ENCODE measurements at places on chromosomes 6 and 20.

GRCh38 chr6:15822835-15823234, 160.0 kb upstream of the DTNBP1 start:
- no peak for DNase-seq

DNA sequence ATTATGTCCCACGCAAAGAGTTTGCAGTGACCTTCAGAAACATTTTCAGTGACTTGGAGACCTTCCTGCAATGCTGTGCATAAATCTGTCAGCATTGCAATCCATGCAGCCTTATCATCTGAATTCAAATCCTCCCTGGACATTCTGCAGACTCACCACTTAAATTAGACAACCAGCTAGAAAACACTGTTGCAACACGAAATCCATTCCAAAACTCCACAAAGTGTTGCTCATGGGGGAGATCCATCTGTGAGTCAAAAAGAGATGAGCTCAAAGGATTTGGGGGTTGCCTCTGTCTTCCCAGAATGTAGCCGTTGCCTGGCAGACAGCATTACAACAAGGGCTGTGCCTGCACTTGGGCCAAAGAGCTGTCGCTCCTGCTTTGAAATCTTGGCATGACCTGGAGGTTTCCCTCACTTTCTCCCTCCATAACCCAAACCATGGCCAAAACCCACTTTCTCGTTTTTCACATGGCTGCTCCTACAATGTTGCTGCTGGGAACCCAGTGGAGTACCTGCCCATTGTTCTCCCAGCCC, 163.5 kb upstream of the CDYL start:
- no peak for DNase-seq

DNA sequence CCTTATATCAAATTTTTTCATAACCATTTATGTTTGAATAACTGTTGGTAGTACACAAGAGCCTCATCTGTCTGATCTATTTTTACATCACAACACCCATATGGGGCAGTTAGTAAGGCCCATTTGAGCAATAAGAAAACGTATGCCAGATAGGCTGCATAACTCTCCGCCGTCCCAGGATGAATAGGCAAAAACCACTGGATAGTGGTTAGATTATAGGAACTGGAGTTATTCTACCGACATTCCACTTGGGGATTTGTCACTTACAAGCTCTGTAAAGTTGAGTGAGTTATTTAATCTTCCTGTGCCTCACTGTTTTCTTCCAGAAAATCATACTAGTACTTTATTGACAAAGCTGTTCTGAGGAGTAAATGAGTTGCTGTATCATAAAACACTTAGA, 881.9 kb downstream of the QKI start:
- DNase-seq, result no peak

- DNase-seq, result no peak
Measured at GRCh38 chr6:110430236-110430635, 14.9 kb upstream of the DDO start.

DNA sequence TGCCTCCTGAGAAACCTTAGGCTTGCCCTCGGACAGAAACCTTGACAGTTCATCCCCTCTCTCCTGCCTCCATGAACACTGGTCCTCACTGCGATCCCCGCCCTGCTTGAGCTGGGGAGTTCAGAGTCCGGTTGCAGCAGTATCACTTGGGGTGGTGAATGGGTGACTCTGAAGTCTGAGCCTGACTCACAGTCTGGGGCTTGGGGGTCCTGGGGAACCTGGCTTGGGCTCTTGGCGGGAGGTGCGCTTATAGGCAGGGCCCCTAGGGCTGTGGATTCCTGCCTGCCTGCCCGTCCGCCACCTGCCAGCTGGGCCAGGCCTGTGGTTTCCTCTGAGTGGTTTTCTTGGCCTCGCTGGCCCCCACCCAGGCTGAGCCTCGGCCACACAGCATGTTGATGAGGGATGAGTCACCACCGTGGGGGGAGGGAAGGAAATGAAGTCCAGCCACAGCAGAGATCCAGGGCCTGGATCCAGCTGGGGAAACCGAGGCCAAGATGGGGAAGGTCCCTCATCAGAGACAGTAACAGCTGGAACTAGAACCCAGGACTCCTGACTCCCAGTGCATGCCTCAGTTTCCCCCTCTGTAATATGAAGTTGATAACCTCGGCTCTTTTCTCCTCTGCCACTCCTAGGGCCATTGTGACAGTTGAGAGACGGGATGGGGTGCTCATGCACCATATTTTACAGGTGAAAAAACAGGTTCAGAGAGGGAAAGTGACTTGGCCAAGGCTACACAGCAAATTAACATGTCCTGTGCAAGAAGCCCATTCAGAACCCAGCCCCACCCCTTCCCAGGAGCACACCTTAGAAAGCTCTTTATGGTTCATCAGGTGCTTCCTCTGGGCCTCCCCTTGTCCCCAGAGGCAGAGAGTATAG, 9.2 kb downstream of the FOXS1 start:
- no peak for DNase-seq

GRCh38 chr20:58874469-58874868, 22.0 kb downstream of the GNAS start:
- DNase-seq, result no peak

DNA sequence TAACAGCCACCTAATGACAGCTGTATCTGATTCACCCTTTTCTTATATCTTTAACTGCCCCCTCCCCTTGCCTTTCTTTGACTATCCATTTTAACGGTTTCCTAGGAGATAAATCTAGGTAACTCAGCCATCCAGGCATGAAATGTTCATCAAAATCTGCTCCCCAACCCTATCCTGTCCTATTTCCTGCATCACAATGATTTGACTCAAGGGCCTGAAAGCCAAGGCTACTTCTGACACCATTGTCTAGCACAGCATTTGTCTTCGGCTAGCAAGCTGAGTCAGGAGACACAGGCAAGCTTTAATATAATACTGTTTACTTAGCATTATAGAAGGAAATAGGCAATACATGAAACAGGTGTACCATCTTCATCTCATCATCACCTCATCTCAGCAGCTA, 31.6 kb upstream of the MANEA start:
- DNase-seq, result no peak

GRCh38 chr20:31485450-31486339, 10.6 kb downstream of the REM1 start:
- no peak for DNase-seq

GRCh38 chr20:4883546-4883945, 117.8 kb downstream of the SLC23A2 start:
- DNase-seq, result no peak

DNA sequence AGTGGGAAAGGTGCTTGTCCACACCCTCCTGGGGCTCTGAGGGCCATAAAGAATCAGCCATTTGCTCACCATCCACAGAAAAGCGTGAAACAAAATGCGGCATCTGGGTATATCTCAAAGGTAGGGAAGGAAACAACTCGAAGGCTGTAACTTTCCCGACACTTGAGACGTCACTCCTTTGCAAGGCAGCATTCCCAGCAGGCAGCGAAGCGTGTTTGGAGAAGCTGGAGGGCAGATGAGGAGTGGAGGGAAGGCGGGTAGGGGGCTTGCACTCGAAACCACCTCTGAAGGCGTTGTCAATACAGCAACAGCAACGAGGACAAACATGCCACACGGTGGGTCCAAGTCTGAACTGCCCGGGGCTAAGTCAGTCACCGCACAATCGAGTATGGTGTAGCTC, 98.4 kb downstream of the FOXC1 start:
- DNase-seq, result no peak

- no peak for DNase-seq
Measured at GRCh38 chr6:81753711-81754577, 1.5 kb upstream of the TENT5A start.

DNA sequence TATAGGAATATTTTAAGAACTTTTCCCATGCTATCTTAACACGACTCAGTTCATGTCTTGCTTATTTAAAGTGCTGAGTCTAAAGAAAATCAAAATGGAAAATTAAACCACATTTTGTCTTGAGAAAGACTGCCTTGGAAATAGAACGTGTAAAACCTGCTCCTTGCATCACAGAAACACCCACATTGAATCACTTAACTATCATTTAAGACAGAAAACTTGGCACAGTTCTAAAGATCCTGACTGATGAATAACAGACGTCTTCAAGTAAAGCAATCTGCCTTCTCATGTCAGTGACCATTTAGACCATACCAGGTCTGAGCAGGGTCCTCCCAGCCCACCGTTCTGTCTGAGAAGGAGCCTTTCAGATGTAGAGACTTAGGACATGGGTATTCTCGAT, 7.4 kb downstream of the PERP start:
- DNase-seq, result no peak

DNA sequence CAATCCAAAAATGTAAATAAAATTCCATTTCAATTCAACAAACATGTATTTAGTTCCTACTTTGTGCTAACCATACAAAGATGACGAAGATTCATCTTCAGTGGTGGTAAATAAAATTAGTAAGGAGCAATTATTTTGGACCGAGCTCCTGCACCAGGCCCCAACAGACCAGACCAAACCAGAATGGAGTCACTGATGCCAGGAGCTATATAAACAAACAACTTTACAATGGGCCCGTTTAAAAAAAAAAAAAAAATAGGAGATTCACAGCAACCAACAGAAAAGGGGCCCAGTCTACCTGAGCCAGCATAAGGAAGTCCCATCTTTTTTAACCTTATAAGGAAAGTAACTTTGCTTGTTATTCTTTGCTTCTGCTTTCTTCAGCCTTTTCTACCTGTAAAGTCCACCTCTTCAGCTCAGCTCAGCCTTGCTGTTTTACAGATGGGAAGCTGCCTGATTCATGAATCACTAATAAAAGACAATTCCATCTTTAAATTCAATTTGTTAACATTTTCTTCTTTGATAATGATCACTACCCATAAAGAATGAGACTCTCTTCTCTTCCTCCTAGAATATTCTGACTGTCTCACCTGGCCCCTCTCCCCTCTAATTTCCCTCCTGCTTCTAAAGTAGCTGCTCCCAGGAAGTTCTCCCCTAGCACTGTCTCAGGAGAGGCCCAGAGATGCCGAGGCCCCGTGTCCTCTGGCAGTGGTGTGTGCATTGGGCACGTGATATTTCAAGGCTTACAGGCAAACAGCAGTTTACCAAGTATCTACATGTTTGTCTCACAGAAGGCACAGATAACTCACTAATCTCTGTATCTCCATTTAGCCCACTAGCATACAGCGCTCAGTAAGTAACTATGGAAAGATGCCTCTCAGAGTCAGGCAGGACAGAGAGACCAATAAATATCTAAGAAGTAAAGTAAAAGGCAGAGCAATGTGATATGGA, 8.4 kb downstream of the MBOAT1 start:
- no peak for DNase-seq

- DNase-seq, result no peak
Measured at GRCh38 chr6:4412077-4412476, 276.7 kb upstream of the ECI2 start.

GRCh38 chr6:157558487-157559200, 177.7 kb downstream of the ZDHHC14 start:
- DNase-seq, result no peak

DNA sequence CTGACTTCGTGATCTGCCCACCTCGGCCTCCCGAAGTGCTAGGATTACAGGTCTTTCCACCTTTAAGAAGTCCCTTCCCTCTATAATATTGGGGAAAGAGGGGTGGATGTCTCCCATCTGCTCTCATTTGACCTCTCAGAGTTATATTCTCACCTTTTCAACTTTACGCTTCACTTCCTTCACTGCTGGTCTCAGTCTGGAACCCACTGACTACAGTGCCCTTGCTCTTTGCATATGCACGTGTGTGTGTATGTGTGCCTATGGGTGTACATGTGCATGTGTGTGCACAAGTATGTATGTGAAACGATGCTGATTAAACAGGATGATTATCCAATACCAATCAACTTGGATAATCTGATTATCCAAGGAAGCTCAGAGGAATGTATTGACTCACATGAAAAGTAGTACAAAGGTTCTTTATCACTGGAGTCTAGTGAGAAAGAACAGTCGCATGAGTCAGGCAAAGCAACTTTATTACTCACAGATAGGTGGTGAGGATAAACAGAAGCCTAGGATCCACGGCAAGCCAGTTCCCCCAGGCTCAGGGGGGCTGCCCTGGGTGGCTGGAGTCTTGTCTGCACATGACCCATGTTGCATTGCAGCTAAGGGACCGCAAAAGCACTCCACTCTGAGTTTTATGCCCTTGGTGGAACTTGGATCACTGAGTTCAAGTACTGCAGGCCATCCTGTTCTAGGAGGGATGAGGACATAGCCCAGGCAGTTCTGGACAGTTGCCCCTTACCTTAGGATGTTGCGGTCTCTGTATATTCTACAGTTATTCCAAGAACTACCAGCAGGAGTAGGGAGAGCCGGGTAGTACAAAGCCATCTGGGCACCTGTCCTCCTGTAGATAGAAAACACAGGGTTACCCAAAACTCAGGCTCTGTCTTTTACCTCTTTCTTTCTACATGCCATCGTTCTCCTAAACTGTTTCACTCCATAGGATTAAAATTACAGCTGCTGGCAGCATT, 50.9 kb downstream of the SNRNP48 start:
- DNase-seq, result no peak

DNA sequence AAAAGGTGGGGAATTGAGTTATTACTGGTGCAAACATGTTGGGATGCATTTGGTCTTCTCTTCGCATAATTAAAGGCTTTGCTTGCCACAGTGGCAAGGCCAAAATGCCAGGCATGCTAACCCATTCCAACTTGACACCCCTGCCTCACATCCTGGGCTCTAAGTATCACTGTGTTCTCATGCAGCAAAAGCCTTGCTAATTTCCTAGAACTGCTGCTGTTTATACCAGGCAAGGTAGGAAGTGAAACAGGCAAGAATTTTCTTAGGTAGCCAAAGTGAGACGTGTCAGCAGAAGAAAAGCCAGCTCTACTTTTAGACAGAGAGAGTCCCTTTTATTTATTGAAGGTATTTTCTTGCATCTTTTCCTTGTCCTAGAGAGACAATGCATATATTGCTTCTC, 41.2 kb downstream of the LYRM2 start:
- DNase-seq, result no peak

DNA sequence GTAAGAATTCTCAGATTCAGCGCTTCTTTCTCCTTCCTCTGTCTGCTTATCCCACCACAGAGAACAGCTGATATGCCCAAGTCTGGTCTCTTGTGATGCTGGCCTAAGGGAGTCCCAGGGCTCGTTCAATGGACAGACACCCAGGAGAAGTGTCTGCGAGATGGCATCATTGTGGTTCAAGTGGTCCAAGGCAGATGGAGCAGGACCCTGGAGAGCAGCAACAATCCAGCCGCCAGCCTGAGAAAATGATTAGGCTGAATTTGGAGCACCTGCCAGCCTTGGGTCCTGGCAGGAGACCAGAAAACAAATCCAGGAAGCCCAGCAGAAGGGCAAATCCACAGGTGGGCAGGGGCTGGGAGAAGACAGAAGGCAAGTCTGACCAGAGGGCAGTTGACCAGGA, 145.8 kb downstream of the PTPRT start:
- no peak for DNase-seq

GRCh38 chr6:39684790-39685488, 40.3 kb downstream of the KIF6 start:
- no peak for DNase-seq

DNA sequence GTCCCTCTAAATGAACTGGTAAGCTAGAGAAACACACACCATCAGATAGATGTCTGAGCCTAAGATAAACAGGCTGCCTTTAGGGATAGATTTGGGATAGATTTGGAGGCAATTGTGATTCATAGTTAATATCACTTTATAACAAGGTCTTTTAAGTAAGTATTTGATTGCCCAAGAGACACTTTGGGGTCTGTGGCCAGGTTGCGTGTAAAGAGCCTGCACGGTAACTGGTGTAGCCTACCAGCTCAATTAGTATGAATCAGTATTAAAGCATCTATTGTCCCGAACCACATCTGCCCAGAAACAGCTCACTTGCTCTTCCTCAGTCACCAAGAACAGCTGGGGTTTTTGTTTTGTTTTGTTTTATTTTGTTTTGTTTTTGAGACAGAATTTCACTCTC, 193.3 kb downstream of the SASH1 start:
- DNase-seq, result no peak
